ENCODE measurements at places on chromosomes 6 and 20.

DNA sequence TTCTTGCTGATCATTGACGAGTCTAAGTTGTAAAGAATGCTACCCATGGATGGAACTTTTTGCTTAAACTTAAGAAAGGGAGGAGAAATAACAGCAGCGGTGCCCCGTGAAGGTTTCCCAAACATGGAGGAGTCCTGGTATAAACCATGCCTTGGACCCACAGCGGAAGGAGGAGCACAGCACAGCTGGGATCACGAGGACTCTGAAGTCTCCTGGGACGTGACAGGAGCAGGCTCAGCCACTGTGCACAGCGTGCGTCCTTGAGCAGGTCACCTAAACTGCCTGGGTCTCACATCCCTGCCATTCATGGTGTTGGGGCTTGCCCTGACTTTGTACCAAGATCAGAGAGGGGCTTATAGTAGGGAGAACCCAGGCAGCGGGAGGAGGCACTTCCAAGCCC, 56.1 kb upstream of the UNC93A start:
- DNase-seq, result no peak

DNA sequence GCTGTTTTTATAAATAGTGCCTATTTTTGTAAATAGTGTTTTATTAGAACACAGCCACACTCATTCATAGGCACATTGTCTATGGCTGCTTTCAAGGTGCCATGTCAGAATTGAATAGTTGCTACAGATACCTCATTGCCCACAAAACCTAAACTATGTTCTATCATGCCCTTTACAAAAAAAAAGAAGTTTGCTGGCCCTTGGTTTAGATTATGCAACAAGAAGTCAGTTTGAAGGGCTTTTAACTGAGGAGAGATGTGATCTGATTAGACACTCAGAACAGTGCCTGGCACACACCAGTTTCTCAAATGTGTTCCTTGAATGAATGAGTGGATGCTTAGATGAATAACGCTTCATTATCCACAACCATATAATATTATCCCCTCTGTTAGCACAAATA, 366.1 kb downstream of the MAFB start:
- DNase-seq, result no peak

GRCh38 chr6:137426007-137426689, 68.0 kb downstream of the OLIG3 start:
- no peak for DNase-seq

GRCh38 chr6:43478008-43478372, 620 bp downstream of the TJAP1 start:
- no peak for DNase-seq

DNA sequence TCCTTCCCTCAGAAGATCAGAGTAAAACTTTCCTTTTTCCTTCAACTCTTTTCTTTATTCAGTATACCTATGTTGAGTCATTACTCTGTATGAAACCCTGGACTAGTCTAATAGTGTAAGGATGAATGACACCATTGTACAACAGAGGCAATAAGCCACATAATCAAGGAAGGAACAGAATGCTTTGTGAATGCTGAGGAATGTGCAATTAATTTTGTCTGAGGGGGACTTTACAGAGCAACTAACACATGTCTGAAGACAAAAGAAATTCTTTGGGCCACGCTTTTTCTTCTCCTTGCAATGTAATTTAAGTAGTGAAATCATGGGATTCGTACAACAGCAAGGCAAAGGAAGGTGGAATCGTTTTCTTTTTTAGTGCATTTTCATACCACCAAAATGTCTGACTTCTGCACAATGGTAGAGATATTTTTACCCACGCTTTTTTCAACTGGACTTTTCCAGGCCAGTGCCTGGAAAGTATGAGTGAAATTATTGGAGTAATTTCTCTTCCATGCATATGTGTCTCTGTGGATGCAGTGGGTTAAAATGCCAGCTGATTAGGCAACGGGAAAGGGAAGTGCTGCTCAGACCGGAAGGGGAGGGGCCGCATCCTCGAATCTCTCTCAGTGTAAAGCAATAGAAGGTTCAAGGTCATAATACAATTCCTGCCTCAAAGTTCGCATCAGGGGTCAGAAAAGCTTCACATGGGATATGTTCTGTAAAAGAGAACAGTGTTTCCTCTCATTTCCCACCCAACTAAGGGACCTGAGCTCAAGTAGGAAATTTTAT, 89.9 kb upstream of the MTHFD1L start:
- no peak for DNase-seq

DNA sequence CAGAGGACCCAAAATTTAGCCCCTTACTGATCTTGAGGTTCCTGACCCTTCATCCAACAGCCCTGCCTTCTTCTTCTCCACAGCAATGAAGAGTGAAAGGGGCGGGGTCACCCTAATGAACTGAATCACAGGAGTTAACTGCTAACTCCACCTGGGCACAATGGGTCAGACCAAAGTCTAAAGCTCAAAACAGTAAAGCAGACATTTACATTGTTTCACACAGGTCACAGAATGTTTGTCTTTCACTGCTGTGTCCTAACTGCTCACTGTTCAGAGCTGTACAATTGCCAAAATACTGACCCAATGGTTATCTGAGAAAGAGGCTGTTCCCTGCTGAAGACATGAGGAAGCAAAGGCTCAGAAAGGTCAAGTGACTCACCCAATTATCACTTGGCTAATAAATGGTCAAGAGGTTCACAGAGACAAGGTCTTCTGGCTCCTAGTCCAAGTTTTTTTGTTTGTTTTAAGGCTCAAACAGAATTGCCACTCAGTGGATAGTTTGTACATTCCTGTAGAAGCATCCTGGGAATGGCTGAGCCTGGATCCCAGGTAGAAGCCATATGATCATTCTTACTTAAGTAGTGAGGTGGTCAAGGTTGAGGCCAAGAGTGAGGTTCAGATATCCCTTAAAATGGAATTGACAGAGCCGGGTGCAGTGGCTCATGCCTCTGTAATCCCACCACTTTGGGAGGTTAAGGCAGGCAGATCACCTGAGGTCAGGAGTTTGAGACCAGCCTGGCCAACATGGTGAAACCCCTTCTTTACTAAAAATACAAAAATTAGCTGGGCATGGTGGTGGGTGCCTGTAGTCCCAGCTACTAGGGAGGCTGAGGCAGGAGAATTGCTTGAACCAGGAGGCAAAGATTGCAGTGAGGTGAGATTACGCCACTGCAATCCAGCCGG, 35.1 kb upstream of the FAM83C start:
- no peak for DNase-seq

DNA sequence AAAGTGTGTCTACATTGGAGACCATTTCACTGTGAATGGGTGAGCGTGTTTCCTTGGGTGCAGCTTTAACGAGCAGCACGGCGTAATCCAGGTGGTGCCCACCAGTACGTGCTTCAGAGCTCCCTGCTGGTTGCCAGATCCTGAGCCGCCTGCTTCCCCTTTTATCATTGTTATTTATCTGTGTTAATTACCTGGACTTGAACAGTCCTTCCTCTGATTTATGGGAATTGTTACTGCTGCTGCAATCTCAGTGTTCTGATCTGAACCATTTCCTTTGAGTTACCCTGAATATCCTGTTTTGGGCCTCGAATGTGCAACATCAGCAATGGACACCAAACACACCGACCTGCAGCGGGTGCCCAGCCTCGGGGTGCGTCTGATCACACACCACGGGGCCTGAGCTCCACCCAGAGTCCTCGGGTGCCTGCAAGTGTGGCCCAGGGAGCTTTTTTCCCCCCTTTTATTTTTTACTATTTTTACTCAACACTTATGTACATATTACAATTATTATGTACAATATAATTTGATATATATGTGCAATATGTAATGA, 81.3 kb downstream of the RPP40 start:
- DNase-seq, result no peak

DNA sequence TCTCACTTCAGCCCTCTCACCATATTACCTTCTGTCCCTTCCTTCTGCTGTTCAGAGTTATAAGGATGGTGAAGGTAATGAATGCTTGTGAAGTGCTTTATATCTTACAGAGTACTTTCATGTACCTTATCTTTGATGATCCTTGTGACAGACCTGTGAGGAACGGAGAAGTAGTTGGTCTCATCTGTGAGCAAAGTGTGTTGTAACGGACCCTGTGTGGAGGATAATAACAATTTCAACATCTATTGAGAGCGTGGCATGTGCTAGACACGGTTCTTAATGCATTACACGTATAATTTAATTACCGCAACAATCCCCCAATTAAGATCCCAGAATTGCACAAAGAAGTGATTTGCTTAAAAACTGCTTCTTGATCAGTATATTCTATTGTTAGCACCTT, 124.6 kb downstream of the ANKS1A start:
- DNase-seq, result no peak

DNA sequence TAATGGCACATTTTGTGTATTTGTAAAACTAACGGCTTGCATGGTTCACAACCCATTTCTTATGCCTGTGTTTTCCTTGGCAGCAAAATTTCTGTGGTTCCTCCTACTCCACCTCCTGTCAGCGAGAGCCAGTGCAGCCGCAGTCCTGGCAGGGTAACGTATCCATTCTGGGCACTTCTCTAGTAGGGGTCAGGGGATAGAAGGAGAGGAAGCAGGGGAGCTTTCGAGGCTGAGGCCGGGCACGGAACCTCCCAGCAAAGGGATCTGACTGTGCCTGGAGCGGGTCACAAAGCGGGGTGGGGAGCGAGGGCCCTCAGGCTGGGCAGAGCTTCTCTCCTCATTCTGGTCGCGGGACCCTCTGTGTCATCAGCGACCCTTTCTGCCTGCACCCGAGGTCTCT, 58.4 kb downstream of the SYTL3 start:
- no peak for DNase-seq

DNA sequence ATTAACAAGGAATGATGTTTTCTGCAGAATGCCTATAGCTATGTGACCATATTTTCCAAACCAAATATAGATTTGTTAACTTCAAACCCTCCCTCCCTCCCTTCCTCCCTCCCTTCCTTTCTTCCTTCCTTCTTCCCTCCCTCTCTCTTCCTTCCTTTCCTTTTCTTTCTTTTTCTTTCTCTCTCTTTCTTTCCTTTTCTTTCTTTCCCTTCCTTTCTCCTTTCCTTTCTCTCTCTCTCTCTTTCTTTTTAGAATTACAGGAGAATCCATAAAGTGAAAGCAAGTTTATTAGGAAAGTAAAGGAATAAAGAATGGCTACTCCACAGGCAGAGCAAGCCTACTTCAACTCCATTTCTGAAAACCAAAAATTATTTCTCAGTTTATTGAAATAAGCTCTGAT, 153.0 kb downstream of the AHI1 start:
- no peak for DNase-seq

GRCh38 chr6:16823718-16824352, 62.6 kb upstream of the ATXN1 start:
- DNase-seq, result no peak

DNA sequence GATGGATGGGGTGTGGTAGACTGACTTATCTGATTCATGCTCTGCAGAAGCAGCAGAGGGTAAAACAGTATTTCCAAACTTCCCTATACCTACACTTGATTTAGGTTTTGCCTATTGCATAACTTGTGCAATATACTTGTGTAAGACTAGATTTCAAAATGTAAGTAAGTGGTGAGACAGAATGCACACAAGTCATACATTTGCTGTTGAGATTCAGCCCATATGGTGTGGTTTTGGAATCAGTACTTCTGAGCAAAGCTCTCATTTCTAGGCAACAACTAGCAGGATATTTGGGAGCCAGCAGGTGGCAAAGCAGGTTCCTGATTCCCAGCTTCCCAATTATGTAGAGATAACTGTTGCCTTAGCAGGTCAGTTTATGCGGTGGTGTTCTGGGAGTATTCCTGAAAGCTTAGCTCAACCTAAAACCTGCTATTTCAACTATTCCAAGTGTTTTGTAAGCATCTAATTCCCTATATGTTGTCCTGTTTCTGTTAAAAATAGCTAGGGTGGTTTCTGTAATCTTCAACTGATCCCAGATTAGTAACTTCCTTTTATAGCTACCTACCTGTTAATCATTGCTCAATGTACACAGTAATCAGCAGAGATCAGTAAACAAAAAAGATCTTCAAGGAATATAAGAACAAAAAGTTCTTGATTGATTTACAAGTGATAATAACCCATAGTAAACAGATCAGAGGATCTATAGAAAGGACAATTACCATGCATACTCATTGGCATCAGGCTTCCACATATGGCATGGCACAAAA, 8.5 kb upstream of the FABP7 start:
- DNase-seq, result peak; percentile 16

DNA sequence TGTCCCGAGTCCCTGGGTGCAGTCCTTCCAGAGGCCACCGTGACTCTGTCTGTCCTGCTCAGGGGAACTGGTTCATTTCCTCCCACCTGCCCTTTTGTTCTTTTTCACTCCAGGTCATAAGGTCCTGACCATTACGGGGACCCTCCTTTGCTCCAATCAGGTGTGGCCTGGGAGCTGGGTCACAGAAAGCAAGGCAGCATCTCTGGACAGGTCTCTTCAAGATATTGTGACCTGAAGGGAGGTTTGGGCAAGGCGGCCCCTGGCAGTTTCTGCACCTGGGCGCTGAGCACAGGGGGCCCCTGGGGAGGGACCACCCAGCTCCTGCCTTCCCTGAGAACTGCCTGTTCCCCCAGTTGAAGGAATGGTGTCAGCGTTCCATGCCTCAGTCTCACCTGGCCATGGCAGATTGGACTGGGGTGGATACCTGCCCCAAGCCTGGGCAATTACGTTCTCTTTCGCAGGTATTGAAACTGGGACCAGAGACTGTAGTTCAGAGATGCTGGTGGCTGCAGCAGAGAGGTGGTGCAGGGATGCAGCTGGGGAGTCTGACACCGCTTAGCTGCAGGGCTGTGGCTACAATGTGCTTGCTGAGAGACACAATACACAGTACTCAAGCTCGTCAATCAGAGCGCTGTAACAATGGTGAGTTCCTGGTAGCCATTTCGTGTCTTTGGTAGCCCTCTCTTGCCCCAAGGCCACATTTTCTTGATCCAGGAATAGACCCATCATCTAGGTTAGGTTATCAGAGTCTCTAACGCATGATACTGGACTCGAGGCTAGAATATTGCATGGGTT, 15.6 kb upstream of the NELFCD start:
- no peak for DNase-seq

GRCh38 chr6:37200085-37200484, 30.1 kb downstream of the PIM1 start:
- DNase-seq, result no peak

GRCh38 chr6:141443668-141444289, 688.9 kb upstream of the GJE1 start:
- no peak for DNase-seq

- no peak for DNase-seq
These were observed 18.8 kb upstream of the BACH2 start for GRCh38 chr6:90315354-90315950.

- no peak for DNase-seq
These were observed 178.9 kb upstream of the SULF2 start for GRCh38 chr20:47964149-47964548.

DNA sequence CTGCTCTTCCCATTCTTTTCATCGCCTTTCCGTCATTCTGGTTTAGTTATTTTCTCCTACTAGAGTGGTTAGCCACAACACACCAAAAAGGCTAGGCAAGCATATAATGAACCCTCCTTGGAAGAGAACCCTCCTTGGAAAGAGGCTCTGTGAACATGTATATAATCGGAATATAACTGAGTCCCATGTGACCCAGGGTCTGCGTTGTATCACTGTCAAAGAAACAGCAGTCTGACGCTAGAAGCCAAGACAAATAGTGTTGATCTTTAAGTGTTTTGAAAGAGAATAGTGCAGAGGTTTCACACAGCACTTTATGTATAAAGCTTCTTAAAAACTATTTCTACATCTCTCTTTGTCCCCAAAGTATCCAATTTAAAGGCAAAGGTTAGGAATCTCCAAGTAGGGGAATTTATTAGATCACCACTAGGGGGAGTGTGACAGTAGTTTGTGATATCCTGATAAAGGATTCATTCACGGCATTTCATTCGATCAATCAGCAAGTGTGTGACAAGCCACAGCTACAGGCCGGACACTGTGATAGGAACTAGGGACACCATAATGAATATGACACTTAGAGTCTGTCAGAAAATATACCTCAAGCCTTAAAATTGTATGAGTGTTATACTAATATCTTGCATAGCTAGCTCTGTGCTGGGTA, 395.3 kb downstream of the CD109 start:
- no peak for DNase-seq

Data from WERI-Rb-1 (cell line).